Left lung (tissue), 14 donors: ENCODE measurements at places on chromosomes 6 and 20.

- DNase-seq = no peak
Observed at GRCh38 chr6:25927178-25927577, 3.3 kb downstream of the SLC17A2 start.

GRCh38 chr6:47653706-47654105 lies 44.7 kb upstream of the ADGRF4 start:
- no peak for DNase-seq

- DNase-seq = no peak
Observed at GRCh38 chr6:118897386-118897785, 3.4 kb downstream of the ASF1A start.

DNA sequence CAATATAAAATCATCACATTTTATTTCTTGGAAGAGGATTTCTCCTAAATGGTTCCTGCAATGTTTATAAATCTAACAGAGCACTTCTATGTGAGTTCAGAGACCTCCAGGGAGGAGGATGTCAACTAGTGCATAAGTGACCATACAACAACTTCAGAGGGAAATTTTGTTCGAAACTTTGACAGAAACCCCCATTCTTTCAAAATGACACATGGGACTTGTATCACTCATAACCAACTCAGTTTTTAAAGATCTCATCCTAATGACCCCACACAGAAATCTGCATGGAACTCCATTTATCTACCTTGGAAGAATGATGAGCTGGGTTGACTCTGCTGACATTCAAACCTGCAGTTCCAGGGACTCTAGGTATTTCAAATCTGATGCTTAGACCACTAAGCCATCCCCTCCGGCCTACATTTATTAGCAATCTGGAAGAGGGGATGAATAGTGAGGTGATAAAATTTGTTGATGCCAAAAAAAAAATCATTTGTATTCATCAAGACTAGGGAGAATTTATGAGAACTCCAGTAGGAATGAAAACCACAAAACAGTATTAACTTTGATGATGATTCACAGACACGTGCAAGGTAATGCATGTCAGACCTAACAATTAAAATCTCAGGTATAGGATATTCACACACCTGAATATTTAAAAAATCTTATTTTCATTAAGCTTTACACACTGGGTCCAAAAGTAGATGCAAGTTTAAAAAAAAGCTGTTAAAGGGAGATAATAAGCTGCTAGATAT lies 153.0 kb downstream of the REV3L start:
- no peak for DNase-seq

GRCh38 chr6:167824591-167825331 lies 1.9 kb upstream of the AFDN start:
- DNase-seq = peak; percentile 80

GRCh38 chr6:17334265-17334664 lies 53.1 kb downstream of the RBM24 start:
- DNase-seq = no peak

- DNase-seq = no peak
Observed at GRCh38 chr6:169222126-169222525, 31.5 kb downstream of the THBS2 start.

GRCh38 chr20:2746636-2747265 lies 53.7 kb downstream of the CPXM1 start:
- DNase-seq = no peak

DNA sequence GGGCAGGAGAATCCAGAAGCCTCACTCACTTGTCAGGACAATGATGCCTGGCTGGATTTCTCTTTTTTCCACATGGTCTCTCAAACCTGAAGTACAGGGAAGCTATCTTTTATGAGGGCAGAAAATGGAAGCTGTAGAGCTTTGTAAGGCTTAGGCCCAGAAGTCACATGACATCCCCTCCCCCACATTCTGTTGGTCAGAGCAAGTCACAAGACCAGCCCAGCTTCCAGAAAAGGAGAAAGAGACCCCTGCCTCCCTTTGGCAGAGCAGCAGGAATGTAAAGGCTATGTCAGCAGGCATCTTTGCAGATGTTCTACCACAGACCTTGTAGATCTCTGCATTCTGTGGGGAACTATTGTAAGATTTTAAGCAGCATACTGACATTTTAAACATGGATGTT lies 245.5 kb downstream of the SLC35F1 start:
- no peak for DNase-seq

GRCh38 chr20:19911810-19912382 lies 105.3 kb upstream of the NAA20 start:
- no peak for DNase-seq

DNA sequence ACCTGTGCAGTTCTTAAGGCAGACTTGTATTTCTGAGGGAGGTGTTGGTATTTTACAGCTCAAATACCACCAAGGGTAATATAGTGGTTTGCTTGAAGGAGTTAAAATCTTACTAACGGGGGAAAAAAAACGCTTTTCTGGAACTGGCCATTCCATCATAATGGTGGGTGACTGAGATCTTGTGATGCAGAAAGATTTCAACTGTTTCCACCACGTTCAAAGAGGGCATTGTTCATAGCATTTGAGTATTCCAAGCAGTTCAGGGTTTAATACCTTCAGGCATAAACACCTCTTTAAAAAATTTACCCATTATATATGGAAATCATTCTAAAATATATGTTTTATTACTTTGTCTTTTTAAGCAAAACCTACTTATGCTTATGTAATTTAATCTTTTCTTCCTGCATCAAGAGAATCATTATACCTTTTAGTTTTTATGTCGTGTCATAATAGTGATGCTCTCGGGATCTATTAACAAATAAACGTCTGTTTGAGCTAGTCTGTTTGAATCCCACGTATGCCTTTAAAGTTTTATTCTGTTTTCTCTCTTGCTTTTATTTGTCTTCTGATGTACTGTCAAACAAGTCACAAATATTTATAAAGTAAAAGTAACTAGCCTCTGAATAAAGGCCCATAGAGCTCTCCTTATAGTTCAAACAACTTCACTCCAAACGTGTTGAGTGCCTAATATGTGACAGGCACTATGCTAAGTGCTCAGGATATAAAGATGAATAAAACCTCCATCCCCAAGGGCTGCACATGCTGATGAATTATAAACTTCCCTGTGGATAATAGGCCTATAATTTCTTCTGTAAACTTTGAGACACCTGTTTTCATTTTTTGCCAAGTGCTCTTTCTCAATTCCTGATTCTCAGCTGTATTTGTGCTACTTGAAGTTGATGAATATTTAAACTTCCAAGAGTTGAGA lies 298.8 kb upstream of the FERMT1 start:
- DNase-seq = no peak

- no peak for DNase-seq
Observed at GRCh38 chr20:40757087-40757486, 68.1 kb upstream of the MAFB start.

- no peak for DNase-seq
Observed at GRCh38 chr6:89139509-89140346, 6.1 kb upstream of the PM20D2 start.

GRCh38 chr6:4008324-4009047 lies 70.5 kb downstream of the FAM217A start:
- DNase-seq = peak; percentile 62

DNA sequence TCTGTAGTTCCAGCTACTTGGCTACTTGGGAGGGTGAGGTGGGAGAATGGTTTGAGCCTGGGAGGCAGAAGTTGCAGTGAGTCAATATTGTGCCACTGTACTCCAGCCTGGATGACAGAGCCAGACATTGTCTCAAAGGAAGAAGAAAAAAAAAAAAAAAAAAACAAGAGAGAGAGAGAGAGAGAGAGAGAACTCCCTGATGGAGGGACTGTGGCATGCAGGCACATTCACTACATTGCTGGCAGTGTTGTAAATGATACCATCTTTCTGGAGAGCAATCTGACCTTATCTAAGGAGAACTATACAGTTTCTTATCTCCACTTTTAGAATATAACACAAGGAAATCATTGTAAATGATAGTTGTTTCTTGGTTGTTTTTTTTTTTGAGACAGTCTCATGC lies 85.1 kb downstream of the MDN1 start:
- DNase-seq = no peak

DNA sequence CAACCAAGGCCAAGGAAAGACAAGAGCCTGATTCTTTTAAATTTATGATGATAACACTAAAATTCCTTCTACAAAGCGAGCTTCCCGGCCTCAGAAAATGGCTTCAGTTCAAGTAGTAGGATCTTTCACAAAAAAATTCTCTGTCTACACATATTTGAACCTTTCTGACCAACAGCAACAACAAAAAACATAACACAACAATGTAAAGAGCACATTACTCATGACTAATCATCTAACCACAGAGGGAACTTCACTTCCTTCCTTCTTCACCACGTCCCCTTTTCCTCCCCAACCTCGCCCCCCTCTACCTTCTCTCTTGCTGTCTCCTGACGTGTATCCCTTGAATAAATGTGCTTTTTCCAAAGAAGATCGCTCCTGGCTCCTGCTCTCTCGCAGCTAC lies 228.2 kb downstream of the MYLK4 start:
- DNase-seq = no peak

DNA sequence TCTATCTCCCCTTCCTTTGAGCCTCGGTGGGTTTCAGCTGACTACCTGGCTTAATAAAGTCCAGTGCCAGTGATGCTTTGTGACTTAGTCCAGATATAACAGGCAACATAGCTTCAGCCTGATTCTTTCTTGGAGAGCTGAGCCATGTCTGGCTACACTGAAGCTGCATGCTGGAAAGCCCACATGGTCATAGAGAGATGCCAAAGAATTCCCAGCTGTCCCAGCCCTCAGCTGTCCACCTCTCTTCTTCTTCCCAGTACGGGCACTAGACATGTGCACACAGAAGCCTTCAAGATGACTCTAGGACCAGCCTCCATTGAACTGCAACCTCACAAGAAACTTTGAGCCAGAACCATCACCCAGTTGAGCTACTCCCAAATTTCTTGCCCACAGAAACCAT lies 154.1 kb upstream of the MYLIP start:
- DNase-seq = no peak

DNA sequence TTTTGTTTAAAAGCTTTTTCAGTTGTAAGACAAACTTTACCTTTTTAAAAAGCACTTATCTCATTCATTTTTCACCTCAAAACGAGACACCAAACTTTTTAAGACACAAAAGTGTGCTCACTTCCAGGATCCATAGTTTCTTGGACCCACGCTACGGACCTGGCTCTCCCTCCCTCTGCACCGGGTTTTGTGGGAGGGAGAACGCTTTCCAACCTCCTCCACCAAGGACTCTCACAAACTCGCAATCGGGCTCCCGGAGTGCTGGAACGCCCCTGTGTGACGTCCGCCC lies 436 bp downstream of the CAGE1 start:
- DNase-seq = no peak

DNA sequence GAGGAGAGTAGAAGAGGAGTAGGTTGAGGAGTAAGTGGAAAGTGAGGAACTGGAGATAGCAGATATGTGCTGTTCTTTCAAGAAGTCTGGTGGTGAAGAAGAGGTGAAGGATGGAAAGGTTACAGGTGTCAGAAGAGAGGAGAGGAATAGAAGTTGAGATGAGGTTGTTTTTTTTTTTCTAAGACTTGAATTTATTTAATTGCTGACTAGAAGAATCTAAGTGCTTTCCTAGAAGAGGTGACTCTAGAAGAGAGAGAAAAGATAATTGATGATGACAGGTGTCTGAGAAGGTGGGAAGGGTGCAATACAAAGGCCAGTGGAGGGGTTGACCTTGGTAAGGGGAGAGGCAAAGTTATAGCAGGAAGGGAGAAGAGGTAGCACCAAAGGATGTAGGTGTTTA lies 25.6 kb downstream of the NDUFAF5 start:
- DNase-seq = no peak

GRCh38 chr6:151071295-151071694 lies 168.5 kb upstream of the AKAP12 start:
- DNase-seq = no peak

GRCh38 chr6:168538892-168539811 lies 98.2 kb downstream of the SMOC2 start:
- DNase-seq = no peak

DNA sequence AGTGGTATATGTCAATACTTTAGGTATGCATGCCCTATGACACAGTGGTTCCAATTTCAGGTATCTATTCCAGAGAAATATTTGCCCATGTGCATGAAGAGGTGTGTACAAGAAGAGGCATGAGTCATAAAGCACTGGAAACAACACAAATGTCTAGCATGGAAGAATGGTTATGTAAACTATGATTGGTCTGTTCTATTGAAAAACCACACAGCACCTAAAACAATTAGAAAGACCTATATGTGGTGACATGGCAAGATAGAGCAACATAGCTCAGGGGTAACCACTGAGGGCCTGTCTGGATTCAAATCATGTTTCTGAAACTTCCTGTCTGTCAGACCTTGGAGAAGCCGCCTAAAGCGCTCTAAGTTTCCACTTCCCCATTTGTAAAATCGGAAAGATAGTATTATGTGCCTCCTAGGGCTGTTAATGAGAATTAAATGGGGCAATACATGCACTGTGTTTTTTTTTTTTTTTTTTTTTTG lies 76.0 kb upstream of the SHLD1 start:
- no peak for DNase-seq

DNA sequence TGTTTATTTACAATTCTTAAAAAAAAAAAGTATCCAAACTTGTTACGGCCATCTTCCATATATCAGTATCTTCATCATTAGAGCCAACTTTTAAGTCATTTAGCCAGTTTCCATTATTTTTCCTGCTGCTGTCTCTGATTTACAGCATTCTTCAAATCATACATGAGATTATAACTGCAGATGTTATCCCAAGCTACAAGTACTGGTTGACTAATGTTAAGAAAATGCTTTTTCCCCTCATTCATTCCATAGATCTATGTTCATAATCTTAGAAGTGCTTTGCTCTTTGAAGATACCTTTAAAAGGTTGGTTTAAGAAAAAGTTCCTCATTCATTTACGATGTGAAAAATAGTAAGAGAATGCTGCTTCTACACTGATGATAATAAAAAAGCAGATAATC lies 158.7 kb downstream of the RNGTT start:
- DNase-seq = no peak

DNA sequence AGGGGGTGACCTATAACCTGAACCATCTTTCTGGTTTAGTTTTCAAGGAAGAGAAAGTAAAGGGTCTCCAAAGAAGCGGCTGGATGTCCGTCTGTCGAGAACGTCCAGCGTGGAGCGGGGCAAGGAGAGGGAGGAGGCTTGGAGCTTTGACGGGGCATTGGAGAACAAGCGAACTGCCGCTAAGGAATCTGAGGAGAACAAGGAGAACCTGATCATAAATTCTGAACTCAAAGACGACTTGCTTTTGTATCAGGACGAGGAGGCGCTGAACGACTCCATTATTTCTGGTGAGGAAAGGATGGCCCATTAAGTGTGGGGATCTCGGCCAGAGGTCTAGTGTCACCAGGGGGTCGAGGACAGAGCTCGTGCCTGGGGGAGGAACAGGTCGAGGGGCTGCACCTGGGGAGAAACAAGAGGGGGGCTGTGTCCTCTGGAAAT lies 159.2 kb downstream of the SYCP2 start:
- DNase-seq = peak; percentile 39

DNA sequence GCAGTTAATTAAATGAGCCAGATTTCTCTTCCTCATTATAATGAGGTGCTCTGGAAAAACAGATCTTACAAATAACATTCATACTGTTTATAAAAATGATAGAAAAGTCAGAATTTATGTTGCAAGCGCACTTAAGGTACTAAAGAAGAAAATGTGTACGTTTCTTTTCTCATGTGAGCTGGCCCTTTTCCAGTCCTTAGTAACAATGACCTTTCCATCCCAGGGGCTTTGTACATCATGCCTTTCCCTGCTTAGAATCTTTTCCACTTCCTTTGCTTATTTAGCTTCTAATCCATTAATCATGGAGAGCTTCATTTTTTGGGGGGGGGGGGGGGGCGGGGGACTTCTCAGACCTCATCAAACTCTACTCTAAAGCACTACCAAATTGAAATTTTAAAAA lies 4.8 kb downstream of the FBXO5 start:
- no peak for DNase-seq
